ENCODE measurements at places on chromosomes 7 and 10.

- DNase-seq, result no peak
Observed at GRCh38 chr7:92584953-92585352, 5.2 kb downstream of the FAM133B start.

DNA sequence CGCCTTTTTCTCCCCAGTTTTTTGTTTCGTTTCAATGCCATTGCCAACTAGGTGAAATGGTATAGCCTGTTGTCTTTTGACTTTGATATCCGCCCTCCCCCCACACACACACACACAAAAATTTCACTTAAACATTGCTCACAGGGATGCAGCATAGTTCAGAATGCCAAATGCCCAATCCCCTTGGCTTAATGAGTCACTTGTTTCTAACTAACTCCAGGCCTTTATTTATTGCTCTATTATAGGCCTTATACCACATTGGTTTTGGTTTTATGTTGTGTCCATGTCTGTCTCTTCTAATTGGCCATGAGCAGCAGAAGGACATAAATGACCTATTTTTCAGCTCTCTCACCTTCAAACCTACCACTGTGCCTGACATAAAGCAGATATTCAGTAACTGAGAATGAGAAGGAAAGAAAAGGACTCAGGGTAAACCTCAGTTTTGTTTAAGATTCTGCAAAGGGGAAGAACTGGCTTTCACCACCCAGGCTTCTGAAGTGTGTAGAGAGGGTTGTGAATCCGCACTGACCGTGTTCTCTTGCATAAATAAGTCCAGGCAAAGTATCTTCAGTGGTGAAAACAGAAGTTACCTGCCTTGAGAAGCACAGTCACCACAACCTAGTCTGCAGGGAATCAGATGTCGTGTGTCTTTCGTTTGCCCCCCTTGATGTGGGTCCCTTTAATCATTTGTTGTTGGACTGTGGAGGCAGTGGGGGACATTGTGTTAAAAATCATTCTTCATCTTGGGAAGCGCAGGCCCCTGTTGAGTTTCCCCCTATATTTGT, 139.8 kb downstream of the CELF2 start:
- no peak for DNase-seq

DNA sequence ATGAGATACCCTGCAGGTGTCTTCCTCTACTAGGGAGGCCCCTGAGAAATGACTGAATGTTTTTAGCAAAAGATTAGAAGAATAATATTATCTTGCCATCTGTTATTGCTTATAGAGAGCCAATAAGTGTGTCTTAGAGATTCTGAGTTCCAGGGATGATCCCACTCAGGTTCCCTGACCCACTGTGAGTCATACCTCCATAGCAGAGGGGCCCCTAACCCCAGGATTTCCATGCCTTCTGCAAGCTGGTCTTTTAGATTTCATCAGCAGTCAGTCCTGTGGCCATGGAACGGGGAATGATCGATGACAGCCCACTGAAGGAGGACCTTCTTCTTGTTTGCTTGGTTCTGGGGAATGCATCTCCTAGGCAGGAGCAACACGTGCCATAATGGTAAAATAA, 333.4 kb downstream of the KCNMA1 start:
- DNase-seq, result no peak

DNA sequence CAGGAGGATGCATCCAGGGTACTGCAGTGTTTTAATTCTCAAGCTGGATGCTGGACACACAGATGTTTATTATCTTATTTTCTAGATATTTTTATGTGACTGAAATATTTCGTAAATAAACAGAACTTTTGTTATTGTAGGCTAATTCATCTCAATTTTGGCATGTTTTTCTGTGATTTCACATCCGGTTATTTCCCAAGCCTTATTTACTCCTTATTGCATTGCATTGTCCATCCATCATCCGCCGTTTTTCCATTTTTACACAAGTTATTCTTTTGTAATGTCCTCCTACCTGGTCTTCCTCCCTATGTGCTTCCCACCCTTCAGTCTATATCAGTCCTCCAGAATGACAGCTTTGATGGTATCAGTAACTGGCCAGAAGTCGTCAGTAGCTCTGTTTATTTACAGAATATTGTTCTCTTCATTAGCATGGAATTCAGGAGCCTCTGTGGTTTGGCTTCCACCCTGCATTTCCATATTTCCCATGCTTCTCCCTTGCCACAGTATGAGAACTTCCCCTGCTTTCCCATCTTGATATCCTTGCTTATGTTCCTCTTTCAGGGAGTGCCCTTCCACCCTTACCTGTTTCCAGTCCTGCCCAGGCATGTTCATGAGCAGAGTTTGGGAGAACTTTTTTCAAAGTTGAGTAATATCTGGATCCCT, 16.1 kb downstream of the GNAI1 start:
- DNase-seq, result no peak

GRCh38 chr7:113756250-113756649, 162.6 kb downstream of the PPP1R3A start:
- no peak for DNase-seq

DNA sequence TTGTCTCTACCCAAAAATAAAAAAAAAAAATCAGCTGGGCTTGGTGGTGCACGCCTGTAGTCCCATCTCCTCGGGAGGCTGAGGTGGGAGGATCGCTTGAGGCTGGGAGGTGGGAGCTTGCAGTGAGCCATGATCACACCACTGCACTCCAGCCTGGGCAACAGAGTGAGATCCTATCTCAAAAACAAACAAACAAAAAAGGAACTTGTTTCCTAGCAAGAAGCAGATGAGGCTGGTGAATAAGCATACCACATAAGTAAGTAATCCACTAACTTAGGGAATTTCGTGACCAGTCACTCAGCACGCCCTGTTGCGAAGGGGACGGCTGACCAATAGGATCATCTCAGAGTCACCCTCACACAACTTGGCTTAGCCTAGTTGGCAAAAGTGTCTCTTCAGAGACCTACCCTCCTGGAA, 64.6 kb downstream of the CUX1 start:
- DNase-seq, result no peak

- no peak for DNase-seq
Observed at GRCh38 chr7:153522261-153522660, 529.9 kb upstream of the DPP6 start.

GRCh38 chr10:75935650-75936400, 504.4 kb downstream of the LRMDA start:
- DNase-seq, result no peak

GRCh38 chr7:82675396-82675795, 231.8 kb upstream of the CACNA2D1 start:
- no peak for DNase-seq

DNA sequence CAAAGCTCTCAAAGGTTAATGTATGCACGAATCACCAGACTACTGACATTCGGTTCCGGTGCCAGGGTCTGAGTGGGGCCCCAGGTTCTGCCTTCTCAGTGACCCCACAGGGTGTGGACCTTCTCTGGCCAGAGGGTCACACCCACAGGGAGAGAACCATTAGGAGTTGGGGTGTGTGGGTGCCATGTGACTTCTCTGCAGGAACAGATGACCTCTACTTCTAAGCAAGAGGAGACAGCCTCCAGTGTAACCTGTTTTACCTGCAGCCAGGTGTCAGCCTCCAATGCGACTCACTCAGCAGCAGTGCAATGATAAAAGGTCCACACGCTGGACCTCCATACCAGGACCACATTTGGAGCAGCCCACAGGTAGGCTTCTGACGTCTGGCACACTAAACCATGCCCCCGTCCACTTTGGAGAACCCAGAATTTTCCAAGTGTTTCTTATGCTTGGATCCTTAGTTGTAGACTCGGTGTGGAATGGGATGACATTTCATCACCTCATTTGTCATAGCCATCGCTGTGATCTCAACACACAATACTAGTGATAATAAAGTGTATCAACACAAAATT, 16.2 kb upstream of the INSIG1 start:
- no peak for DNase-seq

- no peak for DNase-seq
Observed at GRCh38 chr10:102527546-102527945, 23.8 kb downstream of the SUFU start.

GRCh38 chr10:114233482-114233881, 5.6 kb upstream of the VWA2 start:
- no peak for DNase-seq

GRCh38 chr10:35152992-35153391, 26.3 kb downstream of the CREM start:
- DNase-seq, result no peak

DNA sequence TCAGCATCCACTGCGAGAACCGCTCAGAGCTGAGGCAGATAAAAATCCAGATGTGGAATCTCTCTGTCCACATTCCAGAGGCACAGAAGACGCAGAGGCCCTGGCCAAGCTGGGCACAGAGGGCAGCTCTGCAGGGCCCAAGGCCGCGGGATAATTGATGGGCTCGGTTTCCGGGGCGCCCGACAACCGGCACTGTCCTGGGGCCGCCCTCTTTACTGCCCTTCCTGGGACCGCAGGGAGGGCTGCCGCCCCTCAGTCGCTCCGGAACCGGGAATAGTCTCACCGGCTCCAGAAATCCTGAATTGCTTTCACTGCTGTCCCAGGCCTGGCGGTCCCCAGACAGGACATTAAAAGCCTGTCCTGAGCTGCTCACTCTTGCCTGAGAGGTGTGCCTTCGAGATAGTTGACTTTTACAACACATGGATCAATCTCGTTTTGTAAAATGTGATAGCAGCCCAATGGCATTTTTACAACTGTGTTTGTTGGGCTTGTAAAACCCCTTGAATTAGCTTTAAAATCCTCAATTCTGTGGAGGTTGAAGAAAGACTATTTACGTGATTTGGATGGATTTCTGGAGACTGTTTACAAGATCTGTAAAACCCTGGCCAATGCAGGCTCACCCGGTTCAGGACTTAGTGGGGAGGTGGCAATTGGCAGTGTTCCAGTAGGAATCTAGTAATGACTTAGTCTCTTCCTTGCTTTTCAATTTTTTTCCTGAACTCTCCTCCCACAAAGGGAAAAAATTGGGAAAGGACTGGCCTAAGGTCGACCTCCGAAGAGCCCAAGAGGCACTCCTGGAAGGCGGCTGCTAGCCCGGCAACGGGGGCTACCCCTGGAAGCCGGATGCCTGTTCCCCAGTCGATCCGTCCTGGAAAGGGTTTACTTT, 1.4 kb upstream of the HOXA6 start:
- peak; percentile 66 for DNase-seq

DNA sequence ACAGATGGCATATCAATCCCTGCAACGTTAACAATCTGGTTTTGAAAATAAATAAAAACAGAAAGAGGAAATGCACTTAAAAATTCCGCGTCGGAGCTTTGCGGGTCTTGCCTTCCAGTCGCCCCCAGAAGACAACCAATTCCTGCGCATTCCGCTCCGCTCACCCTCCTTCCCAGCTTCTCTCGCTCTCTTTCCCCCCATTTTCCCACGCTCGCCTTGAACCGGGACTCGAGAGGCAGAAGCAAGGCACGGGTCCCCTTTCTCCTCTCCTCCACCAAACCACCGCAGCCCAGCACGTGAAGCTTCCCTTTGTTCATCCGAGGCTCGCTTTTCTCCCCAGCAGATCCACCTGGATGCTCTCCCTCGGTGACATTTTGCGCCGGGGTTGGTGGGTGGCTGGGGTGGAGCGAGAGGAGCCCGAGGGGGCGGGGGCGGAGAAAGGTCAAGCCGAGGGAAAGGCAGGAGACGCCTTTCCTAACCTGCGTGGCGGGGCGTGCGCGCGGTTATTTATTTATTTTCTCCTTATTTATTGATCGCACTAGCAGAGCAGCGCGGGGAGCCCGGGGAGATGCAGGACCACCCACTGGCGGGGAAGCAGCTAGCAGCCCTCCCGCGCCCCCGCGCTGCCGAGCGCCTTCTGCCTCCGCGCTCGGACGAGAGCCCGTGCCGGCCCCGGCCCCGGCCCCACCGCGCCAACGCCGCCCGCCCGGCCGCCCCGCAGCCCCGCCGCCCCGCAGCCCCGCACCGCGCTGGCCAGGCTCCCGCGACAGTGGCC, at the start of gene KCND2:
Gene KCND2 (plus strand): TSS at position 475 of the 775 bp plus-strand sequence.
- DNase-seq, result peak; percentile 66

DNA sequence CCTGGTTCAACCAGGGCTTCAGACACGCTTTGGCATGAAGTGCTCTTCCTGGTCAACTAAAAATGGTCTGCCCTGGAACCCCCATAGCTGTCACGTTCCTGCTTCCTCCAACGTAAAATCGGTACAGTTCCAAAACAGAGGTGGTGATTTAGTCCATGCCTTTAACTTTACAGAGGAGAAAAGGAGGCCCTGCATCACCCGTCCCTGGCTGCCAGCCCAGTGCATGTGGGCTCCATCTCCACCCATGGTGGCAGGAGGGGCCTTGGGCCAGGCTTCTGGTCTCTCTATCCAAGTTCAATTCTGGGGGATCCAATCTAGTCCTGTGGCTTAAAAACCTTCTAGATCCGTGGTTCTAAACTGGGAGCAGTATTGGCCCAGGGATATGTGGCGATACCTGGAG, 18.7 kb downstream of the ECHDC3 start:
- no peak for DNase-seq

GRCh38 chr10:71342573-71343391, 23.7 kb downstream of the SLC29A3 start:
- DNase-seq, result no peak

DNA sequence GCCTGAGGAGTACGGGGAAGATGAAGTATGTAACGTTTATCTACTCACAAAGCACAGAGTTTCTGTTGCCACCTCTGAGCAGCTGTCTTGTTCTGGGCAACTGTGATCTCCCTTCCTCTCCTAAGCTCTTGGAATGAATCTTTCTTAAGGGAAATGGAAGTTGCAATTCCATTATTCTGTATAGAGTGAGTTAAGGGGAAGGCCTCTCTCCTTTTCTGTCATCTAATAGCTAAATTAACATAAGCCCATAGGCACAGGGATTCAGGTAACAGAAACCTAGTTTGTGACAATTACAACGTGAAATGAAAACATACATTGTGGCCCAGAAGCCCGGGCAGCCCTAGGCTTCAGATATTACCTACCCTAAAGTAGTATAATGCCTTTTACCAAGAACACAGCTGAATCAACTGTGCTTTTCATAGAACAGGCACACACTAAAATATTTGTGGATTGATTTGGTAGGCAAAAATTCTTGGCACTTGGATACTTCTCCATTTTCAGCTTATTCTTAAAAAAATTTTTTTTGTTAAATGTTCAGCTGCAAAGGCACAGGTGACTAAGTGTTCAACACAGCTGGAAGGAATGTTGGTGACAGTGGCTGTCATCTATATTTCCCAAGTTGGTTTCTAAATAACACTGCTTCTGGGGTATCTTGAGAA, 3.8 kb upstream of the PDCD4 start:
- no peak for DNase-seq

DNA sequence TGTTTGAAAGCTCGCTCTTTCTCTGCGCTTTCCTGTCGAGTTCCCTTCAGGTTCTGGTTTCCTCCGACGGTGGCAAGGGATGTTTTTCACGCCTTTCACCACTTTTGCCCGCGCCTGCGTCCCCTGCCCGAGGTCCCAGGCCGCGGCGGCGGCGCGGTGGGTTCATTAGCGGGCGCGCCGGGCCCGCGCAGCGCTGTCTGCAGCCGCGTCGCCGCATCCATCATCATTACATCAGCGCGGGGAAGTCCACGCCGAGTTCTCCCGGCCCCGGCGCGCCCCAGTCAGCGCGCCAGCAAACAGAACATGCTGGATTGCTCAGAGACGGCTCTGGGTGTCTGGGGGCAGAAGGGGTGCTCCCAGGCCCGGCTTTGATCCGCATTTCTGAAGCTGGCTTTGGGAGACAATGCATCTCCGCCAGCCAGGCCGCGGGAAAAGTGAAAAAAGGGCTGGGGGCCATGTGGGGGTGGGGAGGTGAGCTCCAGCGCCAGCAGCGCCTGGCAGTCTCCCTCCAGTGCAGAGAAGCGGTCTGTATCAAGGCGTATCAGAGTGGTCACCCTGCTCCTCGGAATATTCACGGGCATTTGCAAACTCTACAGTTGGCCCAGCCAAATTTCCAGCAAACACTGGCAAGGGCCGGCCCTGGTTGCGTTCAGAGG, 8.9 kb downstream of the GLI3 start:
- DNase-seq, result no peak

Data from left forelimb (tissue), 1 donor.